ENCODE measurements at places on chromosomes 7 and 10.

- no peak for DNase-seq
These were observed 143.6 kb downstream of the LSMEM1 start for GRCh38 chr7:112624416-112624815.

GRCh38 chr10:97904018-97904381 is 54.4 kb downstream of the GOLGA7B start:
- DNase-seq = no peak

GRCh38 chr7:3112479-3113134 is 68.9 kb upstream of the CARD11 start:
- no peak for DNase-seq

GRCh38 chr10:17214526-17214925 is 13.1 kb upstream of the TRDMT1 start:
- no peak for DNase-seq

DNA sequence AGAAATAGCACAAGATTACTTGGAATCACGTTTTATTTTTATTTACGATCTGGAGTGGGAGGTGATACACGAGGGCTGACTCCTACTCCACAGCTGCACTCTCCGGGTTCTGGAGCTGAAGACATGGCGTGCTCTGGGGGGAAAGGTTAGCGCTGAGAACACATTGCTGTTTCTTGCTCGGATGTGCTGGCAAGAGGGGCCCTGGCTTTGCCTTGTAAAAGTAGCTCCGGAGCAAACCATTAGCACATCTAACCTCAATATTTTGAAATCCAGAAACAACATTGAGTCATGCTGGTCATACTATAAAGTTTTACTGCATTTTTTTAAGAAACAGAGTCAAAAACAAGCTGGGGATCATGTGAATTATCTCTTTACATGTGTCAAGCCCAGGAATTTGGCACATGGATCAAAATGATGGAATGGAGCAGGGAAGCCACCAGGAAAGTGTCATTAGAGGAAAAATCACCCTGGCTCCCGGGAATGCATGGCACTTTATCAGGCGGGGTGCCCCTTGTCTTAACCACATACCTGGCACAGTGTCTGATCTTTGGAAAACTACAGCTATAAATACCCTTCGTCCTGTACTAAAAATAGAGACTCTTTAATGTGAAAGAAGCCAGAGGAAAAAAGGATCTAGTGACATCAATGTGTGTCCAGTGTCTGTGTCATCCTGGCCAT is 31.6 kb upstream of the LYZL1 start:
- DNase-seq = no peak
